WTC11 (cell line): ENCODE measurements at places on chromosomes 4 and X.

DNA sequence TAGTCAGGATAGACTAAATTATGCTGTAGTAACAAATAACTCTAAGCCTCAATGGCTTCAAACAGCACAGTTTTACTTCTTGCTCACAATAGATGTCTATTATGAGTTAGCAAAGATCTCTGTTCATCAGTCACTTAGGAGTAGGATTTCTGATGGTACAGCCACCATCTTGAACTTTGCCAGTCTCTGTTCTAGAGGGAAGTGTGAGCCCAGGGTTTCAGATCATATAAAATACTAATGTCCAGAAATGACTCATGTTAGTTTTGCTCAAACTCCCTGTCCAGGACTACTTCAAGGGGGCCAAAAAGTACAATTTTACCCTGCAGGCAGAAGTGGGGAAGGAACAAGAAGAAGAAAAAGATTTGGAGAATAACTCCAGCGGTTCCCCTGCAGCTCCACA, 77.1 kb upstream of the LSM6 start:
- DNase-seq, result no peak

- DNase-seq, result no peak
Measured at GRCh38 chr4:24594887-24595286, 10.5 kb upstream of the DHX15 start.

DNA sequence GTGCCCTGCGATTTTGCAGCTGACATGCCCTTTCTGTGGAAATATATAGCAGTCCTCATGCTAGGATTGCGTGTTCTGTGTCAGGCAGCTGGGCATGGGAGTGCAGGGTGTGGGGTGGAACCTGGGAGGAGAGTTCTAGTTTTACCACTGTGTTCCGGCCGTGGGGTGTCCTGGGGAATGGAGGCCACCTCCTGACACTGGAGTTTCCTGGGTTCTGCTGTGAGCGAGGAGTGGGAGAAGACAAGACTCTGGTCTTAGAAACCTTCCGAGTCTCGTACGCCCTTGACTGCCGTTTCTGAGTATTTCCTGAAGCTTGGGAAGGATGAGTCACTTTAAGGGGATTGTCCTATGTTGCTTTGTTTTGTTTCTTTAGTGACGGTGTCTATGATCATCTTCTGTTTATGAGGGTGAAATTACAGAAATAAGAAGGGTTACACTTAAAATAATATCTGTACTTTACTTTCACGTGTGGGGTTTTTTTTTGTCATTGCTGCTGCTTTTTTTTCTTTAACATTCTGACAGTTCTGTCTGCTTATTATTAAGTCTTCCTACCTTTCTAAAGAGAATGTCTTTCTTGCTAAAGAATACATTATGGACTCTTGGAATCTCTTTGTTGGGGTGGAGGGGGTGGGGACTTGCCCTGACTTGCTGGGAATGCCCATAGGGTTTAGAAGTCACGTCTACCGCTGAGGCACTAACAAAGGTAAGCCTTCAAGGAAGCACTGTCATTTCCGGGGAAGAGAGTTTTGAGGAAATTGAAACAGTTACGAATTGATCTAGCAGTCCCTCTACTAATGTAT, 19.1 kb downstream of the CD99 start:
- no peak for DNase-seq

- no peak for DNase-seq
Measured at GRCh38 chr4:180512801-180513475, 1730.3 kb upstream of the TENM3 start.

GRCh38 chr4:72909461-72909860, 160.1 kb downstream of the COX18 start:
- peak; percentile 46 for DNase-seq

DNA sequence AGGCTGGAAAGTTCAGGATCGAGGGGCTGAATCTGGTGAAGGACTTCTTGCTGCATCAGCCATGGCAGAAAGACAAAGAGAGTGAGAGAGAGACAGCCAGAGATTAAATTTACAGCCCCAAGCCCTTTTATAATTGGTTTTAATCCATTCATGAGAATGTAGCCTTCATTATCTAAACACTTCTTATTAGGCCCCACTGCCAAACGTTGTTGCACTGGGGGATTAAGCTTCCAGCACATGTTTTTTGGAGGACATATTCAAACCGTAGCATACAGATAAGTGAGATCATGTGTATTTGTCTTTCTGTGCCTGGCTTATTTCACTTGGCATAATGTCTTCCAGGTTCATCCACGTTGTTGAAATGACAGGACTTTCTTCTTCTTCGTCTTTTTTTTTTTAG, 524.7 kb downstream of the SPRY1 start:
- no peak for DNase-seq

- no peak for DNase-seq
Measured at GRCh38 chr4:66475596-66475995, 805.3 kb upstream of the EPHA5 start.

DNA sequence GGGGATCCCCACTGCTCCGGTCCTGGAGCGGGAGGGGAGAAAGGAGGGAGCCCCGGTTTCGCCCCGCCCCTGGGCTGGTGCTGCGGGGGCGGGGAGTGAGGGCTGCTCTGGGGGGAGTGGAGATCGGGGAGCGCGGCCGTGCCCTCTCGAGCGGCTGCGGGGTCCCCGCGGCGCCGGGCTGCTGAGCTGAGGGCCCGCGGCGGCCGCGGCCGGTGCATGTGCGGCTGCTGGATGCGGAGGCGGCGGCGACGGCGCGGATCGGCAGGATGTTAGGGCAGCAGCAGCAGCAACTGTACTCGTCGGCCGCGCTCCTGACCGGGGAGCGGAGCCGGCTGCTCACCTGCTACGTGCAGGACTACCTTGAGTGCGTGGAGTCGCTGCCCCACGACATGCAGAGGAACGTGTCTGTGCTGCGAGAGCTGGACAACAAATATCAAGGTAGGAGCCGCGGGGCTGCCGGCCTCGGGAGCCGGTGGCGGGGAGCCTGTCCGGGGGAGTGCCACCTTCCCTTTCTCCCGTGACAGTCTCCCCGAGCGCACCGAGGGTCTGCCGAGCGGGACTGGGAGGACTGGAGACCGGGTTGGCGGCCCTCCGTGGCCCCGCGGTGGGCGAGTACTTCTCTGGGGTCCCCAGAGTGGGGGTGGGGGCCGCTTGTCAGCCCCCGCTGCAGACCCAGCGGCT, at the start of gene ING2:
Gene ING2 (plus strand): TSS at position 129 of the 681 bp plus-strand sequence. CDS start 138 bp downstream, at position 267.
- no peak for DNase-seq

DNA sequence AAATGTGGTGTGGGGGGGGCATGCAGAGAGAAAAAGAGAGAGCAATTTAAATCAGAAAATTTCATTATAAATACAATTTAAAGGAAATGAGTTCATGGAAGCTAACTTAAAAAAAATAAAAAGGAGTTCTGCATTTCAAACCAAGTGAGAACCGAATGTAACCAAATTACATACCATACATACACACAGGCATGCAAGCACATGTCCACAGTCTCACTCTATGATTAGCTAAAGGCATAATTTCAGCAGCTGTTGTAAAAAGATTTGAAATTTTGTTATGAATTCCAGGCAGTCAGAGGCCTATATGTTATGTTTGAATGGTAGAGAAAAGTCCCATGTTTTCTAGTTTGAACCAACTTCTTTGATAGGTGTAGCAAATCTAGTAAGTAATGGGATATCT, 611.6 kb upstream of the ADGRL3 start:
- no peak for DNase-seq

- no peak for DNase-seq
Measured at GRCh38 chr4:37648084-37648817, 37.9 kb downstream of the RELL1 start.

DNA sequence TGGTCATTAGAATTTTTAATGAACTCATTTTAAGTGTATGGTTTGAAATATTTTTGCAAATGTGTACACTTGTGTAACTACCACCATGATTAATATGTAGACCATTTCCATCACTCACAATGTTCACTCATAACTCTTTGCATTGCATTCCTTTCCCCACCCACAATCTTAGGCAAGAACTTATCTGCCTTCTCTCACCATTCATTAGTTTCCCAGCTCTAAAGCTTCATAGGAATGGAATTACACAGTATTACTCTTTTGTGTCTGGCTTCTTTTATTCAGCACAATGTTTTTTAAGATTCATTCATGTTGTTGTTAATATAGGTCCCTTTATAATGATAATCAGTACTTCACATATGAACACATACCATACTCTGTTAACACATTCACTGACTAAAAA, 106.1 kb downstream of the ARAP2 start:
- DNase-seq, result no peak

DNA sequence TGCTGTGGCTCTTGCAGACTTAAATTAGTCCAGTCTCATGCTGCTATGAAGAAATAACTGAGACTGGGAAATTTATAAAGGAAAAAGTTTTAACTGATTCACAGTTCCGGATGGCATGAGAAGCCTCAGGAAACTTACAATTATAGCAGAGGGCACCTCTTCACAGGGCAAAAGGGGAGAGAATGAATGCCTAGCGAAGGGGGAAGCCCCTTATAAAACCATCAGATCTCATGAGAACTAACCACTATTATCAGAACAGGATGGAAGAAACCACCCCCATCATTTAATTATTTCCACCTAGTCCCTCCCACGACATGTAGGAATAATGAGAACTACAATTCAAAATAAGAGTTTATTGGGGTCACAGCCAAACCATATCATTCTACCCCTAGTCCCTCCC, 91.4 kb downstream of the GPR174 start:
- DNase-seq, result no peak

GRCh38 chrX:11137543-11138139, 26.5 kb downstream of the HCCS start:
- DNase-seq, result no peak

- no peak for DNase-seq
Measured at GRCh38 chr4:48896845-48897244, 9.7 kb downstream of the OCIAD2 start.

GRCh38 chr4:159543831-159544230, 441.0 kb downstream of the RAPGEF2 start:
- DNase-seq, result no peak

- no peak for DNase-seq
Measured at GRCh38 chr4:122583906-122584305, 37.0 kb downstream of the IL21 start.

DNA sequence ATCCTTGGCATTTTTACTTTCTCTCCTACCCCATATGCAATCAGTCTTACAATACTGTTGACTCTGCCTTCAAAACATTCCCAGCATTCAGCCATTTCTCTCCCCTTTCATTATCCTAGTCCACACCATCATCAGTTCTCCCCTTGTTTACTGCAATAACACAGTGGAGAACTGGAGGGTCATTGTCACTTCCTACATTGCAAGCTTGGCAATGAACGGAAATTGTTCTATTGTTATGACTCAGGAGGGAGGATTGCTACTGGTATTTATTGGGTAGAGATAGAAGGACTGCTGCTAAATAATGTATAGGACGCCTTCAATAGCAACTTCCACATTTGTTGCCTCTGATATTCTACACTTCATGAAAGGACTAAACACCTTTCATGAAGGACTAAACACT, 231.8 kb downstream of the BANK1 start:
- no peak for DNase-seq

- no peak for DNase-seq
Measured at GRCh38 chr4:183170894-183171293, 71.8 kb downstream of the WWC2 start.

- DNase-seq, result no peak
Measured at GRCh38 chr4:98573791-98574190, 84.6 kb downstream of the TSPAN5 start.

DNA sequence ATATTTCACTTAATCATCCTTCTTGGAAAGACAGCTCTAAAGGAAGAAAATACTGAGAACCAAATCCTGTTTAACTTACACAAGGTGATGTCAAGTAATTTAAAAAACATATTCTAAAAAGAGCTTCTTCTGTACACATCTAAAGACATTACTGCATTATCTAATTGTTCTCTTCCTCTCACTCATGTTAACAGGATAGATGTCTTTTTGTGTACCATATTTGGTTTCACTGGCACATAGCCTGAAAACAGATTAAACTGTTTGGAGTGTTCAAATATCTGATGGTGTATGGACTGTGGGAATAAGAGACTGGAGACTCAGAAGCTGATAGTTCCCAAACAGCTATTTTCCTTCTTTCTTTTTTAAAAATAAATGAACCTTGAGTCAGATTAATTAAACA, 213.3 kb upstream of the MAB21L2 start:
- no peak for DNase-seq

DNA sequence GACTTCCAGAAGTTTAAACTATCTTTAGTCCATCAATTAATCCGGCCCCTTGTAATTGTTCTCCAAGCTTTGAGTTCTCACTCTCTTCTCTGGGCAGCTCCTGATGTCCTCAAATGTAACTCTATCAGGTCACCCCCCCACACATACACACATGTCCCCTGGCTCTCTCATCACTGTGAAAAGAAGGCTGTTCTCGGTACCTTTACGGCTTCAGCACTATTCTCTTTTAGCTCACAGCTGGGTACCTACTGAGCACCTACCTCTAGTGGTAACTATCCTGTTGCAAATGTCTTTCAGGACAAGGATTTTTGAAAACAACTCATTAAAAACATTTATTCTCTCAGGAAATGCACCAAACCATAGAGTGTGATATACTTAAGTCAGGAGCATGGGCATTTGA, 115.4 kb downstream of the IQCM start:
- no peak for DNase-seq

DNA sequence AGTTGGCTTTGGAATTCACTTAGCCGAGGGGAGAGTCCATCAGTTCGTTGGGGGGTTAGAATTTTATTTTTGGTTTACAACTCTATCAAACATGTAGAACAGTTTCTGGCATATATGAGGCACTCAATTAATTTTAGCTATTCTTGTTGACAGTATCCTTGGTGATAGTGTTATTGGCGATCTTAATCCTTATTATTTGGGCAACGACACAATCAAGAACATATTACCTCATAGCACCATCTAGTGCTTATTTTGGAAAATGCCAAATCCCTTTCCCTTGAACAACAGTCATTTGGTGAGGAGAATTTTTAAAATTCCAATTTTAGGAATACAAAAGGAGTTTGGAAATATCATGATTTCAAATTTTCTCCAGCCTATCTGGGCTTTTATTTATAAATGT, 17.9 kb upstream of the PGRMC1 start:
- no peak for DNase-seq
